NCI-H2107 (cell line): ENCODE measurements at places on chromosomes 7 and 10.

DNA sequence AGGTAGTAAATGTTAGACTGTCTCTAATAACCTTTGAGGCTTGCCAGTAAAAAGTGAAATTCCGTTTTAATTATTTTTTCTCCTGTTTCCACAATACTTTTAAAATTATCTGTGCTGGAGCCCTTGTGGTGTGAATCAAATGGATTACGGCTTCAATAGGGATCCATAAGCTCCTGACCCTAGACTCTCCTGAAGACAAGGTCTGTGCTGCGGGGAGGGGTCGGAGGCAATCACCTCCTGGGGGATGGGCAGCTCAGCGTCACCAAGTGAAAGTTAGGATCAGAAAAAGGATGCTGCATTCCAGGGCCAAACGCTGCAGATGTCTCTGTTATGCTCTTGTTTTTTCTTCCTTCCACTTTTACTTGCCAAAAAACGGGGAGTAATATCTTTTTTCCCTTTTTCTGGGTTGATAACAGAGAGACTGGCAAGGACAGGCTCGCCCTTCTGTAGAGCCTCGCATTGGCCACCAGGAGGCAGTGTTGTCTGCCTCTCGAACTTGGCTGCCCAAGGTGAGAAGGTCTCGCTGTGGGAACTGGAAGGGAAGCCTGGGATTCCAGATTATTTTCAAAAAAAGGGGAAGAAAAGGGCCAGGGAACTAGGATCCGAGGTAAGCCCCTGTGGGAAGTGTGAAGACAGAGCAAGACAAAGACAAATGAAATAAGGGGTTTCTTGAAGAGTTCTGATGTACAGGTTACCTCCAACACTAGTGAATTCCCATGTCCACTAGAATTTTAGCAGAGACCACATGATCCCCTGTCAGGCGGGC, 621.9 kb downstream of the ACTR3B start:
- peak; percentile 30 for DNase-seq

- no peak for DNase-seq
Observed at GRCh38 chr10:24871011-24871935, 81.1 kb downstream of the PRTFDC1 start.

GRCh38 chr10:99711129-99711719, 20.7 kb downstream of the COX15 start:
- DNase-seq = no peak

GRCh38 chr10:123141791-123142700, 5.9 kb upstream of the HMX2 start:
- DNase-seq = no peak

DNA sequence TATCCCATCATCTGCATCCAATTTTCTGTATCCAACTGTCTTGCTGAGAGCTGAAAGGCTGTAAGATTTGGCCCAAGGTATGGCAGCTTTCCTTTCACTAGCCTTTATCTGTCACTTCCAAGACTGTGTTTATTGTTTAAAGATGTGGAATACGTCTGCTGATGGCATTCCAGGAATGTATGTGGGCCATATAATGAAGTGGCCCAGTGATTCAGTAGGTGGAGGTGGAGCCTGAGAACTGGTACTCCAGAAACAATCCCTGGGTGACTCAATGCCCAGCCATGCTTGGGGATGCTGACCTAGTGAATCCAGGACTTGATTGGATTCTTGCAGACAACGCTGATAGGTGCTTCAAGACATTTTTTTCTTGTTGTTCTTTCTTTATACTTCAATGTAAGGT, 13.5 kb downstream of the NEUROD6 start:
- DNase-seq = no peak

- no peak for DNase-seq
Observed at GRCh38 chr10:110226926-110227641, 19.7 kb downstream of the MXI1 start.

DNA sequence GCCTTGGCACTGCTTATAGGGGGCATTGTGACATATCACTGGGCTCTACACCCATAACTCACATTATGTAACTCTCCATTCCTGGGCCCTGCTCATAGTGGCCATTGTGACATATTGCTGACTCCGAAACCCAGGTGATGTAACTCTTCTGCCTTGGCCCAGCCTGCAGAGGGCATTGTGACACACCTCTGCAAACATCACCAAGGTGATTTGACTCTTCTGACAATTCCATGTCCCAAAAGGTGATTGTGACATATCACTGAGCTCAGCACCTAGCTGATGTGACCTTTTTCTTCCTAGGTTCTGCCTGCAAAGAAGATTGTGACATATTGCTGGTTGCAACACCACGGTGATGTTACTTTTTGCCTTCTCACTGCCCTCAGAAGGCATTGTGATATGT, 36.5 kb upstream of the ZNF680 start:
- DNase-seq = no peak

DNA sequence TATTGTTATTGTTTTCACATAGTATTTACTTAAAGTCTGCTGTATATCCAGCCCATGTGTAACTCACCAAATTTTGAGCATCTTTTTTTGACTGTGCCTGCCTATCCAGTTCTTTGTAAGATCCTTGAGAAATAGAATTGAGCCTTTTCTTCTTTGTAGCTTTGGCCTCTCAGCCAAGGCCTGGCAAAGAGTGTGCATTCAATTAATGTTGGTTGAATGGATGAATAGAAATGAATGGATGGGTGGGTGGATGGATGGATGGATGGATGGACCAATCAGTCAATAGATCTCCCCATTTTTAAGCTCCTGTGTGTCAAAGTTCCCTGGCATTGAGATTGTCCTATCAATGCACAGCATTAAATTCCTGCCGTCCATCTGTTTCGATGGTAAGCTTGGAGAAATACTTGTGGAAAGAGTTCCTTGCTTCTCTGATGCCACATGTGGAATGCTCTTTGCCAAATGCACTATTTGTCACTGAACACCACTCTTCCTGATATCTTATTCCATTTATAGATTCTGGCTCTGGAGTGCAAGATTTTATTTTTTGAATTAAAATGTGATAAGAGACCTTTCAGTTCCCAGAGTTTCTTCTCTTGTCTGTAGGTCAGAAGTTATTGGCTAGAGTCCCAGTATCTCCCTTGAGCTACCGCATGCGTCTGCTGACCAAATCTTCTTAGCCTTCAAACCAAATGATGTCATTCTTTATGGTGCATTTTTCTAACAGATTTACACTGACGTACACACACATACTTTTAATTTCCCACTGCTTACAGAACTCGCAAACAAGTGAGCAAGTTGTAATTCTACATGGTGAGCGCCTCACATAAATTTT, 20.7 kb upstream of the ADRB1 start:
- DNase-seq = no peak

- DNase-seq = no peak
Observed at GRCh38 chr10:26706206-26706605, 8.7 kb downstream of the PDSS1 start.

- DNase-seq = no peak
Observed at GRCh38 chr10:20254078-20254477, 437.8 kb downstream of the PLXDC2 start.

DNA sequence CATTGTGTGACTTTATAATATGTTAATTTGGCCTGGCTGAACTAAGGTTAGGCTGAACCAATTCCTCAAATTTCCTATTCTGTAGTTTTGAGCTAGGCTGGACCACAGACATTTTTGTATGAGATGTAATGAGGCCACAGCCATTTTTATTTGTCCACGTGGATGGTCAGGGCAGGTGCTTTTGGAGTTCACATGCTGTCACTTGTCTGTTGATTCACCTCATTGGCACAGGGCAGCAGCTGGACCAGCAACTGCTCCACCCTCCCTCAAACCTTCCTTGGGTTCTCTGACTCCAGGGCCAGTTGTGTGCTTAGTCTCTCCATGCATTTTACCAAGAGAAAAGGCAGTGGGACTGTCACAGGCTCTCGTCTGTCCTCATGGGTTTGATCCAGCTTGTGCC, 76.1 kb upstream of the NPS start:
- no peak for DNase-seq

GRCh38 chr10:84783909-84784308, 455.5 kb downstream of the CCSER2 start:
- no peak for DNase-seq

DNA sequence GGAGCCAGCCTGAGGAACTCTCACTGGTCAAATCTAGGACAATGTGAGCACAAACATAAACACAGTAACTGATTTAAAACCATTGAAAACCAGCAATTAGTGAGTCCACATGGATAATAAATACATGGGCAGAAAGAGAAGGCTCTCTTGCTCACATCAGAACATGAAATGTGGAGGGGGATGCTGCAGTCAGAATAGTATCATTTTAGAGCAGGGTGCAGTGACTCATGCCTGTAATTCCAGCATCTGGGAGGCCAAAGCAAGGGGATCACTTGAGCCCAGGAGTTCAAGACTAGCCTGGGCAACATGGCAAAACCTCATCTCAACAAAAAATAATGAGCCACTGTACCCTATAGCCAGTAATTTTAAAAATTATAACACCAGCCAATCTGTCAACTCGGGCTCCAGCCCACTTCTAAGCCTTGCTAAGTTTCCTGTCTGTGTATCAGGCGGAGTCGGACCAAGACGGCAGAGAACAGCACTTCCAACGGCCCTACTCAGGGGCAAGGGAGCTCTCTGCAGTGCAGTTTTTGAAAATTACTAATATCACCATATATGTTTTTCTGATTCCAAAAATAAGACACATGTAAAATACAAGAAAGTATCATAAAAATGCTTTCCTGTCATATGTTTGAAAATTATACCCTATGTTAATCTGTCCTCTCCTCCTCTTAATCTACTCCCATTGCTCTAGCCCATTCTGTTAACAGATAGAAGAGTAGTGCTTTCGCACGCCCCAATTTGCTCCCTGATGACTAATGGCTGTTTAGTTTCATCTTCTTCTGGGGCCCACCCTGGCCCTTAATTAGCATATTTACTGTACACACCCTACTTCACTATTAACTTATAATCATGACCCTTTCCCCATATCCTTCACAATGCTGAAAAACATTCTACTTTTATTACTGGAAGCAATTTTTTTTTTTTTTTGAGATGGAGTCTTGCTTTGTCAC, 17.1 kb downstream of the URGCP start:
- DNase-seq = no peak

GRCh38 chr10:103587073-103587472, 93.6 kb downstream of the NEURL1 start:
- DNase-seq = no peak

GRCh38 chr7:25478925-25479324, 250.6 kb upstream of the NPVF start:
- no peak for DNase-seq

DNA sequence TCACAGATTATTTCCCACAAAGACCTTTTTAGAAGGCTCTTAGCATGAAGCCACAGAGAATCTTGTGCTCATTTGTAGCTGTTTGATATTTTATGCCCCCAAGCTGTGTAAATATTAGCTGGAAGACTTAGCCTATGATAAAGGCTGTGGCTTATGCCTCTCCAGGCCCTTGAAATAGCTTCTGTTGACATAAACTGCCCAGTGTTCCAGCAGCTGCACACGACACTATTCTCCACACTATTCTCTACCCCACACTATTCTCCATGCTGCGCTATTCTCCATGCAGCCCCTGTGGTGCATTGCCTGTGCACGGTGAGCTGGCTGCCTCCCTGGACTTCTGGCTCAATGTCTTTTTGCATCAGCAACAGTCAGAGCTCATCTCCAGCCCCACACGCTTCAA, 13.1 kb downstream of the DDC start:
- DNase-seq = peak; percentile 78

- no peak for DNase-seq
Observed at GRCh38 chr7:139232377-139232717, 1.3 kb downstream of the UBN2 start.

DNA sequence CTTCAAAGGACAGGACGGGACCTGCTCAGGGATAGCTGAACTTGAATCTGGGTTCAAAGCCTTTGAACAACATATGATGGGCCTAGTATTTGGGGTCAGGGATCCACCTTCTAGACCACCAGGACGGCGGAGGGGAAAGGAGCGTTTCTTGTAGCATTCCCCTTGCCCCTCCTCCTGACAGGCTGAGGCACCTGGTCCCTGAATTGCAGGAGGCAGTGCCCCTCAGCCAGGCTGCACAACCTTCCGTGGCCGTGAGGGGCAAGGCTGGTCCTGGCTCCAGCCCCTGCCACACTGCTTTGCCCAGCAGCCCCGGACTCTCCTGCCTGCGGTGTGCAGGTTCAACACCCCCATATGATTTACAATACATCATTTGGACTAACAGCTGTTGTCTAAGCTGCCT, 58.1 kb downstream of the INSIG1 start:
- DNase-seq = no peak

DNA sequence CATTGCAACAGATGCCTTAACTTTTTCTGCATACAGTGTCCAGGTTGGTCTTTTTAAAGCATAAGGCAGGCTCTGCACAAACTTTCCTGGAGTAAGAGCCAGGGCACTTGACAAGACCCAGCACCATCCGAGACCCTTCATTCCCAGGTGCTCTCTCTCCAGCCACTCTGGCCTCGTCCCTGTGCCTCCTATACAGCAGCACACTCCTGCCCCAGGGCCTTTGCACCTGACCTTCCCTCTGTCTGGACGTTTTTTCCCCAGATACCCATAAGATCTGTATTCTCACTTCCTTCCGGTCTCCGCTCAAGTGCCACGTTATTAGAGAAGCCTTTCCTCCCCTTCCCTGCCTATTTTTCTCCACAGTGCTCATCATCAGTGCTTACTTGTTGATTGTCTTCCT, 25.6 kb downstream of the PYROXD2 start:
- DNase-seq = no peak

DNA sequence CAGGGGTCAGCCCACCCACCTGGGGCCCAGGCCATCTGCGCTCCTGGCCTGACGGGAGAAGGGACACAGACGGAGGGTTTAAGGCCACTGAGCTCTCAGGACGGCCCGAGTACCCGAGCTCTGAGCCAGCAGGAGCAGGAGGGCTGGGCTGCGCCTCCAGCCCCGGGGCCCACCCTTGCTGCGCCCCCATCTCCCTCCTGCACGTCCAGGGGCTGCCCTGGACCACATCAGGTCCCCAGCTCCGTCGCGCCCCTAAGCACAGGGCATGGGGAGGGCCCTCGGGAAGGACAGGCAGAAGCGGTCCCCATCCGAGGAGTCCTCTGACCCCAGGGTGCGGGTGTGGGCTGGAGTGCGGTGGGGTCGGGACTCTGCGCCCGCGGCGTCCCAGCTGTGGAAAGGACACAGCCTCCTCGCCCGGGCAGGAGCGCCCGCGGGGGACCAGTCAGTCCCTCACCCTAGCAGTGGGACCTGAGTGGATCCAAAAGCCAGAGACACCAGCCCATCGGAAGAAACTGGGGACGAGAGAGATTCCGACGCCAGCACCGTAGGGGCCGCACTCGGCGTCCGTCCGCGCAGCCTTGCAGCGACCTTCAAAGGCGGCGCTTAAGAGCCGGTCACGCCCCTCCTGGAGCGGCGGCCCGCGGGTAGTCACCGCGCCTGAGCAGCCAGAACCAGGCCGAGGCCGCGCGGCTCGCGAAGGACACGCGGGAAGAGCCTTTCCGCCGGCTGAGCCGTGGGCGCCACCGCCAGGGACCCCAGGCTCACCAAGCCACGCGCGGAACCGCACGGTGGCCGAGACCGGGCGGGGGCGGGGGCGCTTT, 15.9 kb downstream of the CAMK2B start:
- DNase-seq = no peak

DNA sequence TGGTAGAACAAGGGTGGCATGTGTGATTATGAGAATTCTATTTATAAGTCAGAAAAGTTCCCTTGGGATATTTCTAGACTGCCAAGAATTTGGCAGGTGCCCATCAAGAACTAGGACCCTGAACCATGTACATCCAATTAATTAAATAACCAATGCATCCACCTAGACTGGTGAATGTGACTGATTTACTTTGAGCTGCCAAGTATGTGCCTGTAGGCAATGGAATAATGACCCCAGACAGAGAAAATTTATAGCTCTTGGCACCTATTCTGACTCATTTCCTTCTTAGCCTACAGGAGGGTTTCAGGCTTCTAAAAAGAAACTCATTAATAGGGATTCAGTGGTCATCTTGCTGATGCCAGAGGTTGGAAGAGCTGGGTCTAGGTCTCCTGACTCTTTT, 54.9 kb downstream of the KCNH2 start:
- no peak for DNase-seq
